ENCODE measurements at places on chromosomes 7 and 10.
A peak's percentile ranks its signal among the peaks of the same experiment; 100 is the strongest.

- ATAC-seq: no peak
Observed at GRCh38 chr10:33238643-33239042, 95.8 kb downstream of the NRP1 start.

- ATAC-seq: no peak
Observed at GRCh38 chr7:32206987-32207386, 136.8 kb upstream of the PDE1C start.

GRCh38 chr7:115122388-115122787 lies 200.5 kb downstream of the MDFIC start:
- ATAC-seq: no peak

DNA sequence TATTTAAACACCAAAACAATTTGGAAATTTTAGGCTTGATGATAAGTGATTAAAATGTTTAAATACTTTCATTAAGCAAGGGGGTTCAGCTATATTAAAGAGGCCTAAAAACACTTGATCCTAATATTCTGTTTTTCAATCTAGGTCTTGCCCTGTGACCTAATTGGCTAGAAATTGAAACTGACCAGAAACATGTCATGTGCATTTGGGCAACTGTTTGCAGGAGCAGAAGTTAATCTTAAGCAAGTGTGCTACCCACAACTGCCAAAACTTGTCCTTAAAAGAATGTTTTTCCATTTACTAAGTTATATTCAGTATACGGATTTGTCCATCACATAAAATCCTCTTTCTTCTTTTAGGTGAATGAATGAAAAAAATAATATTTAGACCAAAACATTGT lies 167.3 kb downstream of the PPP1R3A start:
- ATAC-seq: no peak

GRCh38 chr7:47540387-47541350 lies 41.2 kb downstream of the TNS3 start:
- ATAC-seq: no peak

GRCh38 chr10:58404001-58404400 lies 18.8 kb downstream of the TFAM start:
- no peak for ATAC-seq

DNA sequence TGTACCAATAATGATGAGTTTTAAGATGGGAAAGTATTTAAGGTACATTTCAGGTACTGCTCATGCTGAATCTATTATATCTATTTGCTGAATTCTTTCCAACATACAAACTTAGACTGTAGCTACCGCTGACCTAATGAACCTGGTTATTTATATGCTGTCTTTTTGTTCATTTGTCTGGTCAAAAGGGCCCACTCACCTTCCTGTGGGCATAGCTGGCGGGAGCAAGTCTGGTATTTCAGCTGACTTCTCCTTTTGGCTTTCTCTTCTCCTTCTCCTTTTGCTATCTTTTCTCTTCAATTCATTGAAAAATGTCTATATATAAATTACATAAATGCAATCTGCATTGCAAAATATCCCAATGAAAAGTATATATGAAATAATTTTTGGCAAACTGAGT lies 9.5 kb downstream of the PLXDC2 start:
- ATAC-seq: no peak

GRCh38 chr10:12333380-12334185 lies 15.8 kb upstream of the CAMK1D start:
- ATAC-seq: peak; percentile 93

DNA sequence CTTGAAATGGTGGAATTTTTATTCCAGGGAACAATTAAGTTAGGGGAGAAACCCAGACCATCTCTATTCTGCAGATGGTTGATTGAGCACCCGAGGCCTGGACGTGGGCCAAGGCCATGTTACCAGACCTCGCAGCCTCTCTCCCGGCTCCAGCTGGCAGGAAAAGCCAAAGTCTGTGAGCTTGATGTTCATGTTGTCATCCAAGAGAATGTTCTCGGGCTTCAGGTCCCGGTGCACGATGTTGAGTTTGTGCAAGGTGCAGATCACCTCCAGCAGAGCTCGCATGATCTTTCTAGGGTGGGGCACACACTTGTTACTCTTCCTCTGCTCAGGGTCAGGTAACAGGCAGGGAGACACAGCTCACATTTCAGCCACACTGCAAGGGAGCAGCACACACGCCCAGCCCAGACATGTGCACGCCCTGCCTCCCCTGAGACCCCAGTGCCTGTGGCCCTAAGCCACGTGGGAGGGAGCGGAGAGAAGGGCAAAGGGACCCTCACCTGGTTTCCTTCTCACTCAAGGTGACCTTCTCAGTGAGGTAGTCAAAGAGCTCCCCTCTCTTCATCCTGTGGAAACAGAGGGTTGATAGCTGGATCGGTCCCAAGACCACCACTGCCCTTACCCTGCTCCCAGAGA lies 9.5 kb downstream of the PHKG1 start:
- no peak for ATAC-seq
